ENCODE measurements at places on chromosomes 1 and 21. TPM values are rescaled to one million over a fixed set of nuclear protein-coding genes. Genes with fewer than 3 reads are reported as not detected.

DNA sequence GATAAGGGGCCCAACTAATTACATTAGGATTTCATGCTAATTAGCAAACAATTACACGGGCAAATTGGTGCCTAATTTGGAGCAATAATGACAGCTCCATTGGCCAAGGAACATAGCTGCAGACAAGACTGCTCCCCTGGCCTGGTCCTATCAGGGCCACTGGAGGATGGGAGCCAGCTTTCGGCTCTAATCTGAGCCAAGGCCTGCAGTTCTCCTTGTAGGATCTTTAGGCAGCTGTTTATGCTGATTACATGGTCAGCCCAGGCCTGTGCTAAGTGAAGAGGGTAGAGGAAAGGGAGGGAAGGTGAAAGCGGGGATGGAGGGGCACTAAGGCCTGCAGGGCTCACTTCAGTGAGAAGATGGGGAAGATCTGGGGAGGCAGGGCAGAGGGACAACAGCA, 12.4 kb upstream of the ADGRB2 start:
- DNase-seq = no peak

- DNase-seq = peak; percentile 84
These were observed 16.5 kb downstream of the LSS start for GRCh38 chr21:46211786-46212720.

DNA sequence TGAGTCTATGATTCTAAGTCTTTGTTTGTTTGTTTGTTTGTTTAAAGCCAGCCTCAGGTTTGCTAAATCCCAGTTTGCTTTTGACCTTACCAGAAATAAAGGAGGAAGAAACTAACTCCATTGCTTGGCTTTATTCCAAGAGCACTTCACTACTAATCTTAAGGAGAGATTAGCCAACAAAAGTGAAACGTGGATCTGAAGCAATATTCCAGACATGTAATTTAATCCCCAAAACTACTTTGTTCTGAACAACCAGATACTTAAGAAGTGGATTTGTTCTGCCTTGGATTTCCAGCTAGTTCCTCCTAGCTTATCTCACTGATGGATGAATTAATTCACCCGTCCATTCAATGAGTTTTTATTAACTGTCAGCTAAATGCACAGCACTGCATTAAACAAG, 15.9 kb upstream of the CEP350 start:
- DNase-seq = no peak

- DNase-seq = no peak
These were observed 9.1 kb downstream of the LDLRAD1 start for GRCh38 chr1:54008876-54009275.

Gene RGS5
- total RNA-seq = 423 TPM

All from chondrocyte (in vitro differentiated cells).